ENCODE measurements at places on chromosomes 1 and 21.
A peak's percentile ranks its signal among the peaks of the same experiment; 100 is the strongest.

DNA sequence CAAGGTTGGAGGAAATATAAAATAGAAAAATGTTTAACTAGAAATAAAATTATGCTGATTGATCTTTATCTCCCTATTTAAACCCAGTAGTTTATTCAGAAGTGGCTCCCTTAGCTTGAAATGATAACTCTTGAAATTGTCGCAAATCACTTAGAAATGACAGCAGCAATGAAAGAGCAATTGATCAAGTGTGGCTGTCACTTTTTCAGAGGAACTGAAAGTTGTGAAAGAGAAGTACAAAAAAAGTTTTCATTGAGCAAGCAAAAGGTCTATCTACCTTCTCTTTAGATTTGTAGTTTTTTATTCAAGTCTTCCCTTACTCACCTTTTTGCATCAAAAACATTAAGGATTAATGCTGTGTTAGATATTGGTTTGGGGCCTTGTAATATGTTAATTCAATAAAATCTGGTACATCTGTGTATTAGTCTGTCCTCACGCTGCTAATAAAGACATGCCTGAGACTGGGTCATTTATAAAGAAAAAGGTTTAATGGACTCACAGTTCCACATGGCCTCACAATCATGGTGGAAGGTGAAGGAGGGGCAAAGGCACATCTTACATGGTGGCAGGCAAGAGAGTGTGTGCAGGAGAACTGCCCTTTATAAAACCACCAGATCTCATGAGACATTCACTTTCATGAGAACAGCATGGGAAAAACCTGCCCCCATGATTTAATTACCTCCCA is 48.3 kb downstream of the LRRC8C start:
- DNase-seq, result no peak

DNA sequence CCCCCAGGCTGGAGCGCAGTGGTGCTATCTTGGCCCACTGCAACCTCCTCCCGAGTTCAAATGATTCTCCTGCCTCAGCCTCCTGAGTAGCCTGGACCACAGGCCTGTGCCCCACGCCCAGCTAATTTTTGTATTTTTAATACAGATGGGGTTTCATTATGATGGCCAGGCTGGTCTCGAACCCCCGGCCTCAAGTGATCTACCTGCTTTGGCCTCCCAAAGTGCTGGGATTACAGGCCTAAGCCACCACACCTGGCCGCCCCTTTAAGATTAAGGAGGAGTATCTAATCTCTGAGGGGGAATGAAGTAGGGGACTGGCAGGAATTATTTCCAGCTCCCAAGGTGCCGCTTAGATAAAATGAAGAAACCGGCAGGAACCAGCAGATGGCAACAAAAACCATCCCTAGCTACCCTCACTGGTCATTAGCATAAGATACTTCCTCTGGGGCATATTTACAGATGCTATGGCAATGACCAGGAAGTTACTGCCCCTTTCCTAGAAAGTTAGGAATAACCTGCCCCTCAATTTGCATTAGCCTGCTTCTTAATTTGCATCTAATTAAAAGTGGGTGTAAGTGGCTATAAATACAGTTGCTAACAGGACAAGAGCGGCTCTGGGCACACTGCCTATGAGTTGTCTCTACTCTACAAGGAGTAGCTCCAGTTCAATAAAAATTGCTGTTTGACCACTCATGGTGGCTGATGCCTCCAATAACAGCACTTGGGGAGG is 7.1 kb upstream of the NSUN4 start:
- DNase-seq, result peak; percentile 55

DNA sequence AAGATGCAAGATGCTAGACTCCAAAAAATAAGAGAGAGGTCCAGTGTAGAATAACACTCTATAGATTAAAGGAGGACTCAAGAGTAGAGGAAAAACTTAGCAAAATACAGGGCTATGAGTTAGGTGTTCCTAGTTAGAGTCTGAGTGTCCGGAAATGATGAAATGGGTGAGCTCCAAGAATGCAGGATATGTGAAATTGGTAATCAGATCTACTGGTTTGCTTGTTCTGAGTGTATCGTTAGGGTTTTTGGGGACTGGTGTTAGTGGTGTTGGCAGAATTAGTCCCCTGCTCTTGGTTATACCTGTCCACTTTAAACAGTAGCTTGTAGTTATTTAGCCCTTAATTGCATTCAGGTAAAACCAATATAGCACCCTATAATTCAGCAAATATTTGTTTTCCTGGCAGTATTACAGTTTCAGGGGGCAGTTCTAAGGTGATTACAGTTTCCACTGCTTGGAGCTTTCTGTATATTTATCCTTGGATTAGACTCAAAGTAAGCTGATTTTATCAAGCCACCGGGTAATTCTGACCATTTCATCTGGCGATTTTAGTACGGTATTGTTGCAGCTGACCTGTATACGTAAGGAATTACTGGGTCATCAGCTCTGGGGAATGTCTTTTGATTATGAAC is 332.7 kb downstream of the CHRM3 start:
- no peak for DNase-seq

DNA sequence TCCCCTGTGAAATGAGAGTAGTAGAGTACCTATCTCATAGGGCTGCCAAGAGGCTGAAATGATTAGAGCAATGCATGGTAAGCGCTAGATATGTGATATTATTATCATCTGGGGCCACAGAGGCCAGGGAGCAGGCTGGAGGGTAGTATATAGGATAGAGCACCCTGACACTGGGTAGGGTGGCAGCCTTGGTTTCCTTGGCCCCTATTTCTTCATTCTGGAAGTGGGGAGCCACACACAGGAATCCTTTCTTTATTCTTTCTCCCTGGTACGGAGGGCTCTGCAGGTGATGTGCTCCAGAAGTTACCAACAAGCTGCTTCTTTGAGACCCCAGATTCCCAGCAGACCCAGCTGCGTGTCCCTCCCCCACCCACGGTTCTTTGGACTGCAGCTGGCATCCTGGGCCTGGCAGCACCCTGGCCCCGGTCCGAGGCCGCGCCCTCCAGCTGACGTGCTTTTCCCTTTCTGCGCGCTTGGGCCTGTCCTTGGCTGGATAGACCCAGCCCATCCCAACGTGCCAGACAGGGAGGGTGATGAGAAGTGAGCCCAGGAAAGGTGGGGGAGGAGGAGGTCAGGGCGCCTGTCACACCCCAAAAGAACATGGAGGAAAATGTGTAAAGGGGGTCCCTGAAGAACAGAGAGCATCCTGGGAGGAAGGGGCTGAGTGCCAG is 18.2 kb downstream of the INAVA start:
- DNase-seq, result no peak

DNA sequence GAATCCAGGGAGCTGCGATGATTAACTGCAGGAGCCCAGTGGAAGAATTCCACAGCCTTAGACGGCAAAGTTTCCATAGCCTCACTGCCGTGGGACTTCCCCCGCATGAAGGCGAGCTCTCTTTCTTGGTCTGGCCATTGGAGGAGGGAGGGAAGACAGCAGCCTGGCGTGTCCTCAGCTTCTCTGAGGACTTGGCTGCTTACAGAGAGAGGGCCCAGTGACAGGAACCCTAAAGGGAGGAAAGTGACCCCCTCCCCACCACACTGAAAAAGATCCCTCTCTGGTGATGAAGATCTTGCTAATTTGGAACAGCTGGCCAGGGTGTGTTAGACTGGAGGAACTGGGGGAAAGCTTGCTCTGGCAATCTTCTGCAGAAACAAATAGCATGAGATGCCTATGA is 41.0 kb downstream of the ATP2B4 start:
- DNase-seq, result no peak

- DNase-seq, result no peak
Observed at GRCh38 chr1:26828411-26828991, 2.0 kb downstream of the ZDHHC18 start.

GRCh38 chr1:56821462-56821797 is 2.2 kb upstream of the FYB2 start:
- DNase-seq, result peak; percentile 39

DNA sequence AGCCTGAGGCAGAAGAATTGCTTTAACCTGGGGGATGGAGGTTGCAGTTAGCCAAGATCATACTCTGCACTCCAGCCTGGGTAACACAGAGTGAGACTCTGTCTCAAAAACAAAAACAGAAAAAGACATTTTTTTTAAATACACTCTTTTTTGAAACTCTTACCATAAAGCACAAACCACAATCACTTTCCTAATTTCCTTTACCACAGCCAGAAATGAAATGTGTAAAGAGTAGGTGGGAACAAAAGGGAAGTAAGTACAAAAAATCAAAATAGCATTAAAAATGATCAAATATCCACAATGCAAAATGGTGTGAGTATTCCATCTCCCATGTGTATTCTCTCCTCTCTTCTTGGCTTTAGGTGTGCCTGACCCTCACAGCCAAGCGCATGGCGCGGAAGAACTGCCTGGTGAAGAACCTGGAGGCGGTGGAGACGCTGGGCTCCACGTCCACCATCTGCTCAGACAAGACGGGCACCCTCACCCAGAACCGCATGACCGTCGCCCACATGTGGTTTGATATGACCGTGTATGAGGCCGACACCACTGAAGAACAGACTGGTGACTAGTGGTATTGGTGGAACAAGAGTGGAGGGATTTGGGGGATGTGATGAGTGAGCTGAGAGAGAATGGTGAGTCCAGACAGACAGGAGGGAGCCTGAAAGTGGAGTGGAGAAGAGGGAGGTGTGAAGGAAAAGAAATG is 14.9 kb downstream of the ATP1A4 start:
- no peak for DNase-seq

- DNase-seq, result no peak
Observed at GRCh38 chr1:115924770-115925169, 51.5 kb upstream of the SLC22A15 start.

DNA sequence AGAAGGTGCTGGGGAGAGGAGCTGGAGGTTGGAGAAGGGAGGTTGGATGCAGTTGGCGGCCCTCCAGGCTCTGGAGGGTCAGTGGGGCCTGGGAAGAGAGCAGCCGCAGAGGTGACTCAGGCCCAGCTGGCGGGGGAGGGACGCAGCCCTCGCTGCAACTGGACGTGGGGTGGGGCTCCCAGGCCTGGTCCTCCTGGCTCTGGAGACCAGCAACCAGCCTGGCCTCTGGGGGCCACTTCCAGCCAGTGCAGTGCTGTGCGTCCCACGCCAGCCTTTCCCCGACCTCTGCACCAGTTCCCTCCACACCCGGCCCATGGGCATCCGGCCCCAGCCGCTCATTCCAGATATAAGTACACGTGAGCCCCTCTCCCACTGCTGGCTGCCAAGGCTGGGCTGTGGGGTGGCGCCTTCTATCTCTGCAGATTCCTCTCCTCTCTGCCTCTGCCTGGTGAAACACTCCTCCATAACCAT is 38.0 kb upstream of the COL18A1 start:
- peak; percentile 97 for DNase-seq
